ENCODE measurements at places on chromosomes 7 and 10.

DNA sequence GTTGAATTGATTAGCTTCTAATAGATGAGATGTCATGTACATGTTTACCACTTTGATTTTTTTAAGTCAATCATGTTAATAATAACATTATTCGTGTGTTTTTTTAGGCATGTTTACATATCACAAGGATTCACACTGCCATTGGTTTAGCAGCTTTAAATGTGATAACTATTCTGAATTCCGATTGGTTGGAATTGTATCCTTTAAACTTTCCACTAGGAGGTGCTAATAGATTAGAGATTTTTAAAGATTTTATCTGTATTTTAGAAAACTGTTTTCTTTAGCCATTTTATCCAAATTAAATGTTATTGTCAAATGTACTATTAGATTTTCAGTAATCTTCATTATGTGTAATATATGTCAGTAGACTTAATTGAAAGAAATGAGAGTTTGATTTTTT is 83.2 kb downstream of the HECTD2 start:
- DNase-seq = peak; percentile 37

DNA sequence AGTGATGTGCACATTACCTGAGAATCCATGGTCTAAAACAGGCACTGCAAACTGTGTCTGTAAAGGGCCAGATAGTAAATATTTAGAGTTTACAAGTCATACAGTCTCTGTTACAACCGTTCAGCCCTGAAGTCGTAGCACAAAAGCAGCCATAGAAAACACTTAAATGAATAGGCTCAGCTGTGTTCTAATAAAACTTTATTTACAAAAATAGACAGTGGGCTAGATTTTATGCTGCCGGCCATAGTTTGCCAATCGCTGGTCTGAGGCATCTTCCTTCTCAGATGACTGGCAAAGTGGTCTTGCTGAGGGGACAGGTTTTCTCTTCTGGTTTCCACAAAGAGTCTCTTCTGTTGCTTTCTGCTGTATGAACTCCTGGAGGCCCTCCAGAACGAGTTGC is 121.7 kb downstream of the EMX2 start:
- DNase-seq = no peak

DNA sequence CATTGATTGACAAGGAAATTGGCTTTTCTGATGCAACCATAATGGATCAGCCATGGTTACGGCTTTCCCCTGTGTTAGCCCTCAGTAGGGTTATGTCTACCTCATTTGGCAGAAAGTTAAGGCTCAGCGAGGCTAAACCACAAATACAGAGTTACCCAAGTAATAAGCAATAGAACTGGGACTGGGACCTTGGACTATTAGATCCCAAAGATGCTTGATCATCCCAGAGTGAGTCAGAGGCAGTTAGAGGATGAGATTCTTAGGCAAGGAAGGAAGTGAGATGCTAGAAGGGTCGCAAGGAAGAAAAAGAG is 401.4 kb downstream of the TNS3 start:
- no peak for DNase-seq

DNA sequence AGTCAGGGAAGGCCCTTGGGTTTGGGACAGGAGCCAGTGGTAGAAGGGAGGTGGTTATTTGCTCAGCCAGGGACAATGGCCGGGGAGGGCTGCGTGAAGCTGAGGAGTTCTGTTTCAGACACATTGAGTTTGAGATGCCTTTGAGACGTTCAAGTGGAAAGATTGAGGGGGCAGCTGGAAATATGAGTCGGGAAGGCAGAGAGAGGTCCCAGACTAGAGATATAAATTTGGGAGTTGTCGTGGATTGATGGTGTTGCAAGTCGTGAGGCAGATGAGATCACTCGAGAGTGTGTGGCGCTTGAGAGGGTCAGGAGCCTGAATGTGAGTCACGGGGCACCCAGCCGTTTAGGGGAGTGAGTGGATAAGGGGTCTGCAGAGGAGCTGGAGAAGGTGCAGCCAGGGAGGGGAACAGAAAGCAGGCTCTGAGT is 73.3 kb downstream of the ZMIZ1 start:
- DNase-seq = no peak

DNA sequence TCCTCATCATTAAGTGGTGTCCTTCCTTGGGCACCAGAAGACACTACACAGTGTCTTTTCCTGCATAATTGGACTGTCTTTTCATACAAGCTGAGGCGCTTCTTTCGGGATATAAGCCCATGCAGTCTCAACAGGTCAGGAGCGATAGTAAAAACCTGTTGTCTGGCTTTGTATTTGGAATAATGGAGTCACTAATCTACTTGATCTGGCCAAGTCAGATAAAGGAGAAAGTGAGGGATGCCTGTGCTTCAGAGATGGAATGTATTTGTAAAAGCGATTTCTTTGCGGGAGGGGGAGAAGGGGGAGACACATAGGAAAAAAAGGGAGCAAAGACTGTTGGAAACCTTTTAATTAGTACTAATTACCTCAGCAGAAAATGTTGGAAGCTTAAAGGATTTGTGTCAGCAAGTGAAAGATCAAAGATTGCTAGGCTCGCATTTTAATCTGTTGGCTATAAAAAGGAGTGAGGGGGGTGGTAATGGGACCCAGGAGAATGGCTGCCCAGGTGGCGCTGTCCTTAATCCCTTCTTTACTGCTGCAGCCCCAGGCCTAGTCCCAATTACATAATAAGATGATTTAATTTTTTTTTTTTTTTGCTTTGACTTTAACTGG is 581.4 kb downstream of the LRMDA start:
- DNase-seq = no peak

GRCh38 chr7:128115336-128115820 is 84.1 kb upstream of the LRRC4 start:
- no peak for DNase-seq

DNA sequence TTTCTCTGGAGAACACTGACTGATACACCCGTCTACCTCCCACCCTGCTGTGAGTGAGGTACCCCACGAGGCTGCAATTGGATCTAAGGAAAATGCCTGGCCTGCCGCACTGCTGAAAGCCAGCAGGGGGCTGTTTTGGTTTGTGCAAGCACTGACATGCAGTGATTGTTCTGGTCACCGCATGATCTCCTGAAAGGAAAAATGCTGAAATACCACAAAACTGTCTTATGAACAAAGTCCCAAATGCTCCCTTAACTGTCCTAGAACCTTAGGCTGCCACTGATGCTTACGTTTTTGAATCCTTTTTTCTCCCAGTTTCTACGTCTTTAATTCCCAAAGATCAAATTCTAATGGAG is 132.7 kb downstream of the JCAD start:
- no peak for DNase-seq

DNA sequence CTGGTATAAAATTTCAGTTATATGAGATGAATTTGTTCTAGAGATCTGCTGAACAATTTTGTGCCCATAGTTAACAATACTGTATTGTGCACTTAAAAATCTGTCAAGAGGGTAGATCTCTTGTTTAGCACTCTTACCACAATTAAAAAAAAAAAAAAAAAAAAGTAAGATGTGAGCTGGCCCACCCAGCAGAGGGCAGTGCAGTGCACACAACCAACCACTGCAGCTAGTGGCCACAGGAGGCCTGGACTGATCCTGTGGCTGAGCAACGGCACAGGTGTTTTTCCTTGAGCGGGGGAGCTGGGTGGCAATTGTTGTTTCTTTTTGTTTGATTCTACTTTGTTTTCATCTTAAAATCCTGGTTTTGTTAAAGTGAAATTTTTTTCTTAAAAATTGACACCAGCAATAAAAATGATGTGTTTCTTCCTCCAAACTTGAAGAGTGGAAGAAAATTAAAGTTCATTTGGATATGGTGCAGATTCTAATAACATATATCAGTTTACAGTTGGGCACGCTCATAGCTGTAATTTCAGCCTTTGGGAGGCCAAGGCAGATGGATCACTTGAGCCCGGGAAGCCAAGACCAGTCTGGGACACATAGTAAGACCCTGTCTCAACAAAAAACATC is 171.1 kb upstream of the TBX20 start:
- DNase-seq = peak; percentile 24

Data from foreskin melanocyte (primary cell).